ENCODE measurements at places on chromosomes 1 and 21.

- DNase-seq = no peak
Observed at GRCh38 chr1:107707111-107707510, 257.9 kb downstream of the VAV3 start.

DNA sequence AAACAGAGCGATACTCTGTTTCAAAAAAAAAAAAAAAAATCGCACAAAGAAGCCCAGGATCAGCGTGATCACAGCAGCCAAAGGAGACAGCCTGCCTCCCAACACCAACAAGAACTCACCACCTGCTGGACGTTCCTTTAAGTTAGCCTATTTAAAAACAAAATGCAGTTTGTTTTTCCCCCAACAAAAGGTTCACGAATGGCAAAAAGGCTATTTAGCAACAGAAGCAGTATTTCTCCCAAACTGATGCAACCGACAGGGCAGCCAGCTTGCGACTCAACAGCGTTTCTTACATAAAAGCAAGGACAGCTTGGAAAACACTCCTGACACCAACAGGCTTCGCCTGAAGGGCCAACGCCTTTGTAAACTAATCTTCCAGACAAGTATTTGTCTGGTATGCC, 6.8 kb downstream of the SSU72 start:
- DNase-seq = no peak

GRCh38 chr1:157113106-157113505, 13.5 kb upstream of the ETV3L start:
- no peak for DNase-seq

DNA sequence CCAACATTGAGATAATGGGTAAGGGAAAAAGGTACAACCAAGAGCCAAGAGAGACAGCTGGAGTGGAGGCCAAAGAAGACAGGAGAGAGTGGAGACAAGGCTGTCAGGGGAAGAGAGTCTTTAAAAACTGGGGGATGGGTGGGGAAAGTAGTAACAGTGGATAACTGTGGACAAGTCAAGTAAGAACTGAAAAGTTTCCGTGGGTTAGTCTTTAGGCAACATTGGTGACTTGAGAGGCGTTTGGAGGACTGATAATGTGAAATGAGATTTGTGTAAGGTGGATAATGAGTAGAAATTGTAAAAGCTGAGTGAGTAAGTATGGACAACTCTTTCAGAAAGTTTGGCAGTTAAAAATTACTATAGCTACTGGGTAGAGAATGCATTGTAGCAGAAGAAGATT, 10.4 kb downstream of the PPP2R5A start:
- no peak for DNase-seq

DNA sequence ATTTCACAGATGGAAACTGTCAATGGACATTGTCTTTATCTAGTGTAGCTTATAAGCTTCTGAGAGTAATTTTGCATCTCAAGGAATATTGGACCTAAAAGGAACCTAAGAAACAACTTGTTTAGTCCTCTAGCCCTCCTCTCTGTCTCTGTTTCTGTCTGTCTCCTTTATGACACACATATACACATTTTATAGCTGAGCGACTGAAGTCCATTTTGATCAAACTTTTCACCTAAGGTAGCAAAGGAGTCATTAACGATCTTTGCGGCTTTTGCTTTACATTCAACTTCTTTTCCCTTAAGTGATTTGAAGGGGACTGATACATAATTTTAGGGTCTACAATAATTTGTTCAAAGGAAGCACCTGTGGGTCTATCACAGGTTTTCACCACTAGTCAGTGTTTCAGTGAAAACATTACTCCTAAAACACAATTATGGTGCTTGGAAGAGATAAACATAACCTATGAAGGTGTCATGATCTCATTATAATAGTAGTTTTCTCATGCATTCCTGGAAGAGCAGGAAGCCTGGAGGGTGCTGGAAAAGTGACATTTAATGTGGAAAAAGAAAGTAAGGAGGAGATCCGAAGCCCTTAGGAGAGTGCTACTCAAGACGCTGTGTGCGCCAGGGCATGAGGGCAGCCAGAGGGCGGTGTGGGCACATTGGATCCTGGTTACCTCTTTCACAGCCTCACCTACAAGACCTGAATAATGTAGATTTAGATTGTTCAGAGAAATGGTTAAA, 248.6 kb downstream of the DNM3 start:
- DNase-seq = peak; percentile 59

DNA sequence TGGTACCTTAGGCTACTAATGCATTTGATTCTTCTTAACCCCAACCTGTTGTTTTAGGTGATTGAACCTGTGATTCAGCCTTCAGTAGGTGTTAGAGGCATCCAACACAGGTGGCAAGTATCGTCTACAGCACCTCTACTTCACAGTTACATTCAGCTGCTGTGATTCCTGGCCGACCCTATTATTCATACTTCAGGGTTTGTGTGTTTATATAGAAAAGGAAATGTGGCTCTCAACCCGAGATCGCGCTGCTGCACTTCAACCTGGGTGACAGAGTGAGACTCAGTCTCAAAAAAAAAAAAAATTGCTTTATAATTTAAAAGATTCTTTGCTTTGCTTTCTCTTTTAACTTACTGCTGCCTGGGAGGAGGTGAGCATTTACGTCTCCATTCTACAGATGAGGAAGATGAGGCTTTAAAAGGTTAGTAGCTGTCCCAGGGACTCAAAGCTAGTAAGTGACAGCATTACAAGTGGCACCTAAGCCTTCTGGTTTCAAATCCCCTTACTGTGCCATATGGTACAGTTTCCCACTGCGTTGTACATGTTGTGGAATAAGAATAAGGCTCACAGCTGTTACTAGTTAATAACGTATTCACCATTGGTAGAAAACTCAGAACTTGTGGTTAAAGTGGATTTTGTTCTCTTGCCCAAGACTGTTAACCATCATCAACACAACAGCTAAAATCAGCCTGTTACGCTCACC, 9.9 kb upstream of the GPR25 start:
- DNase-seq = no peak

DNA sequence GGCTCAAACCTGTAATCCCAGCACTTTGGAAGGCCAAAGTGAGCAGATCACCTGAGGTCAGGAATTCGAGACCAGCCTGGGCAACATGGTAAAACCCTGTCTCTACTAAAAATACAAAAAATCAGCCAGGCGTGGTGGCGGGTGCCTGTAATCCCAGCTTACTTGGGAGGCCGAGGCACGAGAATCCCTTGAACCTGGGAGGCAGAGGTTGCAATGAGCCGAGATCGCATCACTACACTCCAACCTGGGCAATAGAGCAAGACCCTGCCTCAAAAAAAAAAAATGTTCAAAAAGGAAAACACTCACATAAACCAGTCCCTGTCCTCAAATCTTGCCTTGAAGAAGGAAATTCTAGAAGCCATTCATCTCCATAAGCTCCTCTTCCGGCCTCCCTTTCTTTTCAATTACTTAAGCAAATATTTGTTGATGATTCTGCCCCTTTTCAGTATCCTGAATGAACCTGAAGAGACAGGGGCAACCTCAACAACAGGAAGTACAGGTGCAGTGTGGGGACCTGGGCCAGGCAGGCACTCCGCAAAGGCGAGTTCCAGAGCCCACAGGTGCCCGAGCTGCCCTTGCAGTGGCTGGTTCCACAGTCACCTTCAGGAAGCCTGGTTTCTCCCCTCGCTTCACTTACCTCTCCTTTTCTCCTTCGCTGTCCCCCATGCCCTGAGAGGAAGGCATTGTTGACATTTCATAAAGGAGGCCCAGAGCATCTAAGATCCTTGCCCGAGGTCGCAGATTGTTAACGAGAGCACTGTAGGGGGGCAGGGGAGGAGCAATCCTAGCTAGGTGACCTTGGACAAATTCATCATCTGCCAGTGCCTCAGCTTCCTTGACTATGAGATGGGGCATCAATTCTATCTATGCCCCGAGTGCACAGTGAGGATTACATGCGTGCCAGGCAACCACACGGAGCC, 8.9 kb upstream of the LEFTY1 start:
- no peak for DNase-seq

- DNase-seq = no peak
Observed at GRCh38 chr1:209742409-209743144, 13.3 kb upstream of the TRAF3IP3 start.

- no peak for DNase-seq
Observed at GRCh38 chr1:207069858-207070506, 16.9 kb downstream of the PFKFB2 start.

- no peak for DNase-seq
Observed at GRCh38 chr1:28790377-28791035, 21.5 kb upstream of the OPRD1 start.

- no peak for DNase-seq
Observed at GRCh38 chr1:181733486-181733885, 250.2 kb downstream of the CACNA1E start.

DNA sequence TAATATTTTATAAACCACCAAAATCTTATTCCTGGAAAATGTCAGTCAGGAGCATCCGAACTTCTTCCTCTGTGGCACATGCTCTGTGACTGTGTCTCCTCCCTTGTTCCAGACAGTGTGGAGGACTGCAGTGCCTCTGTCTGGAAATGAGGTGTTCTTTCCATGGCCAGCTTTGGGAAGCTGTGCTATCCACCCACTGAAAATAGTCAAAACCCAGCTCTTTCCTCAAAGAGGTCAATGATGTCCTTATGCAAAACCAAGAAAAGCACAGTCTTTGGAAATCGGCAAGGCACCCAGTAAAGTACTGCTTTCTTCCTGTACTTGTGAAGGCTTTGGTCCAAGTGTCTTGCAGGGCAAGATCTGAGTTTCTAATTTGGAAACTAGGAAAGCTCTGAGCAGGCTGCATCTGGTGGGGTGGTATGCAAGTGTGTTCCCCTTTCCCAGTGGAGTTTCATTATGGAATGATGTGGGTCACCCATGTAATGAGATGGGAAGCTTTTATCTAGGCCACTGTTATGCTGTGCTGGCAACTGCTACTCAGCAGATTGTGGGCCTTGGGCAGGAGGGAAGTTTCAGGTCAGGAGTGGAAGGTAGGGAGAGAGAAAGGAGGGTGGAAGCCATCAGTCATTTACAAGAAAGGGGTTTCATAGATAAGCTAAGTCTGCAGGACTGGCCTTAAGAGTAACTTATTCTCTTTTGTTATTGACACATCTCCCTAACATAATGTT, 6.0 kb downstream of the KIAA0040 start:
- no peak for DNase-seq

DNA sequence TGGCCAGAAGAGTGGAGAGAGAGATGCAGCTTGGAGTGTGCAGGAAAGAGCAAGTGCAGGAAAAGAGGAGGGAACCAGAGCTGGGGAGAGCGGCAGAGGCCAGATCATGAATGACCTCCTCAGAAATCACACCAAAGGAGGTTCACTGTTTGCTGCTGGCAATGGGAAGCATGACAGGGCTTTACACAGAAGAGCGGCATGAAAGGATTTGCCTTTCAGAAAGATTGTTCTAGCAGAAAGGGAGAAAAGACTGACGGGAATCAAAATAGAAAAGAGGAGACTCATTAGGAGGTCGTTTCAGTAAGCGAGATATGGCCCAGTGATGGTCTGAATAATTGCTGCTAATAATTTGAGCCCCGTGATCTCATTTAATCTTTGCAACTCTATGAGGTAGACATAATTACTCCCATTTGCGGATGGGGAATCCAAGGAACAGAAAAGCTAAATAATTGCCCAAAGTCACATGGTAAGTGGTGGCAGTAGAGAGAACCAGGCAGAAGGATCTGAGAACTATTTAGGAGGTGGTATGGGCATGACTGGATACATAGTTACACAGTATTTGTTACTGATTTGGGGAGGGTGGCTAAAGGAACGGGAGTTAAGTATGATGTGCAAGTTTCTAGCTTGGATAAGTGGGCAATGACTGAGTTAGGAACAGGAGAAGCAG, 12.5 kb upstream of the HNRNPR start:
- DNase-seq = no peak

DNA sequence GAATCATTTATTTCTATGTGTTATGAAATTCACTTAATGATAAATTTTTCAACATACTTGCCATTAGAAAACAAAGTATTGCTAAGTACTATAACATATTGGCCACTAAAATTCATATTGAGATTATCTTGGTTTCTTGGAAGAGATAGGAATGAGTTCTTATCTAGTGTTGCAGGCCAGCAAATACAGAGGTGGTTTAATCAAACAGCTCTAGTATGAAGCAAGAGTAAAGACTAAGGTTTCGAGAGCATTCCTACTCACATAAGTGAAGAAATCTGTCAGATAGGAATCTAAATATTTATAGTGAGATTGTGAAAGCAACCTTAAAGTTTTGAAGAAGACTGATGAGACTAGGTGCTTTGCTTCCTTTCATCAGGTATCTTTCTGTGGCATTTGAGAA, 37.9 kb upstream of the FOXE3 start:
- DNase-seq = no peak

GRCh38 chr1:21295002-21295401, 4.7 kb upstream of the ECE1 start:
- peak; percentile 44 for DNase-seq

DNA sequence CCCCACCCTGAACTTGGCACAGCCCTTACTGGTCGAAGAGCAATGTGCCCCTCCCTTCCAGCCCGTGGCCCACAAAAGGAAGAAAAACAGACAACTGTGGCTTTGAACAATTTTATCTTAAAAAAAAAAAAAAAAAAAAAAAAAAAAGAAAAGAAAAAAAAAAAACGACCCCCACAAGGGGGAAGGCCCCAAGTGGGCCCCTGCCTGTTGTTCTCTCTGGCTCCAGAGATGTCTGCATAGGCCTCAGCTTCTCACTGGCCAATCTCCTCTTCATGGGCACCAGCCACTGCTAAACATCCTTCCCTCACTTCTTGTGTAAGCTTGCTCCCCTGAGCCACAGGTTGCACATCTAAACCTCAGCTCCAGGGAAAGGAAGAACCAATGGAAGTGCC, 386 bp upstream of the TSTD1 start:
- no peak for DNase-seq
